ENCODE measurements at places on chromosomes 12 and 14. TPM values are rescaled to one million over a fixed set of nuclear protein-coding genes. Genes with fewer than 3 reads are reported as not detected.
A peak's percentile ranks its signal among the peaks of the same experiment; 100 is the strongest.

DNA sequence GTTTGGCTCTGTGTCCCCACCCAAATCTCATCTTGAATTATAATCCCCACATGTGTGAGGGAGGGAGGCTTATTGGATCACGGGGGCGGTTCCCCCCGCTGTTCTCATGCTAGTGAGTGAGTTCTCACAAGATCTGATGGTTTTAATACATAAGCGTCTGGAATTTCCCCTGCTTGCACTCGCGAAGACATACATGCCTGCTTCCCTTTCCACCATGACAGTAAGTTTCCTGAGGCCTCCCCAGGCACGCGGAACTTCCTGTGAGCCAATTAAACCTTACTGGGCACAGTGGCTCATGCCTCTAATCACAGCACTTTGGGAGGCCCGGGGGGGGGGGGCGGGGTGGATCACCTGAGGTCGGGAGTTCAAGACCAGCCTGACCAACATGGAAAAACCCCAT is 60.8 kb downstream of the R3HDM2 start:
- DNase-seq, result no peak

GRCh38 chr12:114998118-114998749 is 314.3 kb upstream of the TBX3 start:
- DNase-seq, result no peak

- DNase-seq, result no peak
These were observed 99.5 kb downstream of the SYNE2 start for GRCh38 chr14:63952053-63952932.

- DNase-seq, result no peak
These were observed 83.4 kb upstream of the ESRRB start for GRCh38 chr14:76292561-76292960.

- DNase-seq, result no peak
These were observed 1185.9 kb upstream of the TMEM132C start for GRCh38 chr12:127081058-127081457.

GRCh38 chr12:120237360-120238171 is 28.0 kb downstream of the PXN start:
- peak; percentile 73 for DNase-seq

DNA sequence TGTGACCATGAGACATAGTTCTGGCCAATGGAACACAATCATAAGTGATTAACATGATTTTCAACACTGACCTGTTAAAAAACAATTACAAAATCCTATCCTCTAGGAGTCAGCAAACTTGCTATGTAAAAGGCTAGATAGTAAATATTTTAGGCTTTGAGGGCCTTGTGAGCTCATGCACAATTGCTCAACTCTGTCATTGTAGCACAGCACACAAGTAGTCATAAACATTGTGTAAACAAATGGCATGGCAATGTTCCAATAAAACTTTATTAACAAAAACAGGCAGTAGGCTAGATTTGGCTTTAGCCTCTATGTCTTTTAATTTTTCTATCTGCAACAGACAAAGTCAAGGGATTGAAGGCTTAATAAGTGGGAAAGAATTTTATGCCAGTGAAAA is 350.7 kb downstream of the C12orf50 start:
- no peak for DNase-seq

DNA sequence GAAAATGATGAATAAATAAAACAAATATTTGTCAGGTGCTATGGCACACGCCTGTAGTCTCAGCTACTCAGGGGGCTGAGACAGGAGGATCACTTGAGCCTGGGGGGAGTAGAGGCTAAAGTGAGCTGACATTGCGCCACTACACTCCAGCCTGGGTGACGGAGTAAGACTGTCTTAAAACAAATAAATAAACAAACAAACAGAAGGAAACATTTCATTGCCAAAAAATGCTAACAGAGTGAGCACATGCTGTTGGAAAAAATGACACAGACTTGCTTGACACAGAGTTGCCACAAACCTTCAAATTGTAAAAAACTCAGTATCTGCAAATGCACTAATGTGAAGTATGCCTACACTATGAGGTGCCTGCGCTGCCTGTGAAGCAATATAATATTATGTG is 50.8 kb upstream of the AP4S1 start:
- DNase-seq, result no peak

DNA sequence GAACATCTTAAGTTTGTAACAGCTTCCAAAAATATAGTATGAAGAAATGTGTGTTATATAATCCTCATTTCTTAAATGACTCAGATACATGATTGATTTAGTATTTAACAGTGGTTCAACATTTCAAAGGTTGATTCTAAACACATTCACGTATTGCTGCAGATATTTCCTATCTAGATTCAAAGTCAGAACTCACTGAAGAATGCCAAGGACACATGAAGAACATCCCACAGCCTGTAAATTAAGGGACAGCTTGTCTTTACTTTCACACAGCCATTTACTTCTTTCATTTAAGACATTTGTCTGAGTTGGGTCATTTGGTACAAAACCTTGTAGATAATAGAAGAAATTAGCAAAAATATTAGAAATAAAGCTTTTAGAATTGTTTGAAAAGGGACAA is 66.9 kb upstream of the CPSF6 start:
- DNase-seq, result no peak

- no peak for DNase-seq
These were observed 69.9 kb upstream of the PSMA6 start for GRCh38 chr14:35222324-35222723.

DNA sequence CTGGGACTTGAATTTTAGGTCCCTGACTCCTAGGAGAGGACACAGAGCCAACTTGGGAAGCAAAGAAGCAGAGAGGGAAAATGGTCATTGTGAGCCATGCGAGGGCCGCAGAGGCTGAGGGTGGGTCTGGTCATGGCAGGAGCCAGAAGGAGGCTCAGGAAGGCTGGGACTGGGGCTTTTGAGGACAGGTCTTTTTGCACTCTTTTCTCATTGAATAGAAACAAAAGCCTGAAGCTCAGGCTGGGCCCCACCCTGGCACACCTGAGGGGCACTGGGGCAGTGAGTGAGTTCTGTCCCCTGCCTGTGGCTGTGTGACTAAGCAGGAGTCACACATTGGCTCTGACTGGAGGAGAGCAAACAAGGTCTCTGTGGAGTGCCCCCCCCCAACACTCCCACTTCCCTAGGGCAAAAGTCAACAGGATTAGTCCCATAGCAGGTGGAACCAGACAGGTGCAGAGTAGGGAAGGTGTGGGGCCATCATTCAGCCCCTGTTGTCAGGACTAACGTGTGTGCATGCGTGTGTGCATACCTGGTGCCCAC is 2.8 kb downstream of the KRT7 start:
- no peak for DNase-seq

DNA sequence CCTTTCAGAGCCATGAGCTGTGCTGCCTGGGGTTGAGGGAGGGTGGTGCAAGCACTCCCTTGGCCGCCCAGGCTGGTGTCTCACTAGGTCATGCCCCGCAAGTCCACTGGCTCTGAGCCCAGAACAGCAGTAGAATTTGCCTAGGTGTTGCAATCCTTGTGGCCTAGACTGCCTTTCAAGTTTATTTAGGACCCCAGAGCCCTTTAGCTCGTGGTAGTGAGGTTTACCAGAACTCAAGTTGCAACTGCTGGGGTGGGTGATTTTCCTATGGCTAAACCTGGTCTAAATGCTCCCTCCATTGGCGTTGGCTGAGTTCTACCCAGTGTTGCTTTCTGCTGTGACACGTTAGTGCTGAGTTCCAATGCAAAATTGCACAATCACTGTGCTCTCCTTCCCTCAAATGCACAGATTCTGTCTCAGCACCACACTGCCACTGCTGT is 287.2 kb downstream of the BCAT1 start:
- DNase-seq, result peak; percentile 53

DNA sequence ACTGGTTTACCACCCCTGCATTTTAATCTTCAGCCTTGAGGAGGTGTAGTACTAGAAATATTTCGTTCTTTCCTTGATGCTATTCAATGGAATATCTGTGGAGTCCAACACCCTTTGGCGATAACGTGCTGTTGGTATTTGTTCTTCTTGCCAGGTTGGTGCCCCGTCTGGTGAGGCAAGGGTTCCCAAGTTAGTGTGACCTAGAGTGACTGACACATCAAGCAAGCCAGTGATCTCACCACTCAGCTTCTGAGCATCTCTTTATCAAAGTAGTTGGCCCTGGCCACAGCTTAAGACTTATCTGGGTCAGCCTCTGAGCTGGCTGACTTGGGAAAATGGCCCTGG is 60.2 kb downstream of the PLXNC1 start:
- no peak for DNase-seq

GRCh38 chr14:45426685-45427282 is 173.8 kb upstream of the MIS18BP1 start:
- DNase-seq, result no peak

DNA sequence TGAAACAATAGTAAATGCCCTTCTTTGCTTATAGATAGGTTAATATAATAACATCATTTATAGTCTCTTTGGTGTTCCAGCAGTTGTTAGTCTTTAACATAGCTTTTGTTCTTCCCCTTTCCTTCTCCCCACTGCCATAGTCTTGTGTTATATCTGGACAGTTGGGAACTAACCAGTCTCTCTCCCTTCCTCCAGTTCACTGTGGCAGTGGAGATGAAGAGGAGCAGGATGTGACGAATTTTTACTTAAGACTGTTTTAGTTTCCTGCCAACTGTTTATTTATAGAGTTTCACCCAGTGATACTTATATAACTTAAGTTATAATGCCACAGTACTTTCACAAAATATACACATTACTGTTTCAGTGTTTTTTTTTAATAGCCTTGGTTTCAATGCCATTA is 277.4 kb downstream of the PDZRN4 start:
- no peak for DNase-seq

- no peak for DNase-seq
These were observed 26.3 kb downstream of the BICDL1 start for GRCh38 chr12:120015313-120015712.

DNA sequence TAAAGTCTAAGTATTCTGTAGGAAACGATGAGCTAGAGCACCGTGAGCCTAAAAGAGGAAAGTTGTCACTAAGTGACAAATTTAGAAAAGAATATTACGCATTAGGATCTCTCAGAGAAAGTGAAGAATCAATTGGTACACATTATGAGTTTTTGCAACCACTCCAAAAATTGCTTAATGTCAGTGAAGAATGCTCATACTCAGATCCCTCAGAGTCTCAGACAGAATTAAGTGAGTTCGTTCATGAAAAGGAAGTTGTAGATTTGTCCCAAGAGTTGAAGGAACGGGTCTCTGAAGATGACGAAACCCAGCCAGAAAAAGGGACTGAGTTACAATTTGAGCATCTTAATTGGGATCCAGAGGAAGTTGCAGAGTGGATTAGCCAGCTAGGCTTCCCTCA is 1.5 kb downstream of the SAMD15 start:
- DNase-seq, result no peak

- no peak for DNase-seq
These were observed 108.6 kb downstream of the FOXN3 start for GRCh38 chr14:89308232-89308959.

DNA sequence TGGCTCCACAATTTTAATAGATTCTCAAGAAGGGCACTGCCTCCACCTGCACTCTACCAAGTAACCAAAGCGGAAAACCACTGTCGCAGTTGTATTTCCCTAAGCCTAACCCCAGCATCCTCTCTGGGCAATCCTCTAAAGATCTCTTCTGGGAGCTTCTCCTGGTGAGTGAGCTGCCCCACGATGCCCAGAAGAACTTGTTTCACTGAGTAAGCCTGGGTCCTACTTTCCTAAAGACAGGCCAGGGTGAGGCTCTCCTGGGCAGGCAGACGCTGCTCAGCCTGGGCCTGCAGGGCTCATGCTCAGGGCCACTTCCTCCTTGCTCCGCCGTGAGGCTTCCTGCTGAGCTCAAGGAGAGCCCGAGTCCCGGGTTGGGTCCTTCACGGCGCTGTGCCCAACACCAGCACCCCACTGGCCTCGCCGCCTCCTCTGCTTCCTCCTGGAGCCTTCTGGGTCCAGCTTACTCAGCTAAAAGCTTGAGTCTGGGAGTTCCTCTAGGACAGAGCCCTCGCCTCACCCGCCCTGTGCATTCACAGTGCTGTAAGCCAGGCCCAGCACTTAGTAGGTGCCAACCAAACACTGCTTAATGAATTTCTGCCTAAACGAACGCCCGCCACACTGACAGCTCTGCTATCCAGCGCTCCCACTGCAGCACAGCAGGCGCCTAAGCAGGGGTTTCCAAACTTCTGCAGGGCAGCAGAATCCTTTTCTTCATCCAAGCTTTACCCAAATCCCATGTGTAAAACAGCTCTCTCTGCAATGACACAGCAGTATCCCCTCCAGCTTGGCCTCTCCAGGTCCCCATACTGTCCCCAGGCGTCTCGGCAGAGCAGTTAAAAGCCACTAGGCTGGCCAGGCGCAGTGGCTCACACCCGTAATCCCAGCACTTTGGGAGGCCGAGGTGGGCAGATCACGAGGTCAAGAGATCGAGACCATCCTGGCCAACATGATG is 5.7 kb downstream of the RAB35 start:
- DNase-seq, result peak; percentile 80

GRCh38 chr14:69827560-69827959 is 30.5 kb upstream of the SLC10A1 start:
- no peak for DNase-seq

GRCh38 chr14:58899317-58899713 is 261.6 kb downstream of the DACT1 start:
- no peak for DNase-seq

The CACNA2D4 gene
- 3.4 TPM for total RNA-seq

The OXA1L gene
- total RNA-seq, result 93.5 TPM

The CKAP4 gene
- total RNA-seq, result 39.7 TPM

The ATF7 gene
- total RNA-seq, result 58.3 TPM

The TEX22 gene
- 6.2 TPM for total RNA-seq

The DEPDC4 gene
- total RNA-seq, result 1.4 TPM

The KRT2 gene
- not detected for total RNA-seq

The PMEL gene
- 5.8 TPM for total RNA-seq

The CDK17 gene
- total RNA-seq, result 40.9 TPM

The SOX5 gene
- total RNA-seq, result 23.5 TPM
